Natural killer cell treated with Interleukin-12 subunit alpha and Interleukin-12 subunit beta and Interleukin-15 and Interleukin-18, amount 100 ng/mL, for 72 hours (primary cell): ENCODE measurements at places on chromosomes 7 and 10. TPM values are rescaled to one million over a fixed set of nuclear protein-coding genes. Genes with fewer than 3 reads are reported as not detected.

GRCh38 chr7:151644554-151644953, 124.9 kb upstream of the RHEB start:
- no peak overlapping the region for H3K4me3 ChIP-seq
- no peaks in the 10 kb centered on the region for H3K27me3 ChIP-seq
- DNase-seq, result no peak
- H3K36me3 ChIP-seq, result no peaks in the 10 kb centered on the region
- peaks cover 2% of the 10 kb centered on the region for H3K4me1 ChIP-seq

DNA sequence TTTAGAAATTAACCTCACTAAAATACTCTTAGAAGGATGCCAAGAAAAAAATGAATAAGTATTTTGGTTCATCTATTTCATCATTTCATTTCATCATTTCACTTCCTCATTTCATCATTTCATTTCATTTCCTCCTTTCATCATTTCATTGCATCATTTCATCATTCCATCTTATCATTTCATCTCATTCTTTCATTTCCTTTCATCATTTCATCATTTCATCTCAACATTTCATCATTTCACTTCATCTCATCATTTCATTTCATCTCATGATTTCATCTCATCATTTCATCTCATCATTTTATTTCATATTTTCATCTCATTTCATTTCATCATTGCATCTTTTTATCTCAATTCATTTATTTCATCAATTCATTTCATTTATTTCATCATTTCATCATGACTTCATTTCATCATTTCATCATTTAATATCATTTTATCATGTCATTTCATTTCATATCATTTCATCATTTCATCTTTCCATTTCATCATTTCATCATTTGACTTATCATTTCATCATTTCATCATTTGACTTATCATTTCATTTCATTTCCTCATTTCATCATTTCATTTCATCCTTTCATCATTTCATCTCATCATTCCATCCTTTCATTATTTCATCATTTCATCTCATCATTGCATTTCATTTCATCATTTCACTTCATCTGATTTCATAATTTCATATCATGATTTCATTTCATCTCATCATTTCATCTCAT, 129.9 kb downstream of the ZNF92 start:
- DNase-seq, result no peak
- H3K4me1 ChIP-seq, result no peaks in the 10 kb centered on the region
- H3K4me3 ChIP-seq, result no peak overlapping the region
- no peak overlapping the region for H3K27ac ChIP-seq
- no peaks in the 10 kb centered on the region for H3K27me3 ChIP-seq
- no peaks in the 10 kb centered on the region for H3K36me3 ChIP-seq

ASZ1 gene
- not detected for total RNA-seq

GRCh38 chr10:27245836-27246235, 5.2 kb upstream of the ACBD5 start:
- no peak overlapping the region for H3K4me3 ChIP-seq
- no peaks in the 10 kb centered on the region for H3K36me3 ChIP-seq

GRCh38 chr7:100582650-100583049, 3.3 kb downstream of the LRCH4 start:
- H3K4me3 ChIP-seq, result peak overlapping the region; percentile 98
- H3K27me3 ChIP-seq, result no peaks in the 10 kb centered on the region
- no peak for DNase-seq
- H3K36me3 ChIP-seq, result no peaks in the 10 kb centered on the region
- peaks cover 25% of the 10 kb centered on the region for H3K4me1 ChIP-seq

PIK3AP1 gene
- total RNA-seq, result 383 TPM
